ENCODE measurements at places on chromosomes 5 and 9.
A peak's percentile ranks its signal among the peaks of the same experiment; 100 is the strongest.

DNA sequence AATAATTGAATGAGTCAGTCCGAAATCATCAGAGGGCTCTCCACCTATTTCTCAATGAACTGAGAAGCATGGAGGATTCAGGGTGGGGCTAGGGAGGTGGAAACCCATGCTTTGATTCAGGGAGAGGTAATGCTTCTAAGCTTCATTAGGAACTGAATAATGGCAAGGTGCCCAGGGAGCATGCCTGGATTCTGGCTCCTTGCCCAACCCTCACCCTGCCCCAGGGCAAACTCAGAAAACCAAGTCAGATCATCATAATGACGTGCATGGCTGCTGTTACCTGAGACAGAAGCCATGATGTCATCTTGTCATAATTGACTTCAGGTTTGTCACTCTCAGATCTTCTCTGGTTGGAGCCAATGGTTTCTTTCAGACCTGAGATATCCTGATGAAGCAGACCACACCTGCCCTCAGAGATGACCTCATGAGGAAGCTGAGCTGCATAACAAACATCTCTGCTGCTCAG is 199.6 kb downstream of the SYK start:
- DNase-seq: peak; percentile 39

DNA sequence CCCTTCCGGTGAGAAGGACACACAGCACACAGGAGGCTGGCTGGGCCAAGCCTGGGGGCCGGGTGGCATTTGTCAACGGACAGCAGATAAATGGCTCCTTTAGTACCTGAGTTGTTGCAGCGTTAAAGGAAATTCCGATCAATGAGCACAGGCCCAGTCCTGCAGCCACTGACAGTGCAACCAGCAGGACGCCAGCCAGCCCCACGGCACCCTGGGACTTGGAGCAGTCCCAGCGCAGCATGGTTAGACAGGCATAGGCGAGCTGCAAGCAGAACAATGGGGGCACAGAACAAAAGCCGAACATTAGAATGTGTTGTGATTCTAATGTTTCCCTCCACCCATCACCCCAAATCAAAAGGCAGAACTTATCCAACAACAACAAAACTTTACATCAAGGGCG is 39.3 kb downstream of the PTCH1 start:
- DNase-seq: no peak

- no peak for DNase-seq
Observed at GRCh38 chr9:117278020-117278419, 136.8 kb downstream of the ASTN2 start.

GRCh38 chr9:137168573-137168903 is 1.3 kb downstream of the LRRC26 start:
- no peak for DNase-seq

DNA sequence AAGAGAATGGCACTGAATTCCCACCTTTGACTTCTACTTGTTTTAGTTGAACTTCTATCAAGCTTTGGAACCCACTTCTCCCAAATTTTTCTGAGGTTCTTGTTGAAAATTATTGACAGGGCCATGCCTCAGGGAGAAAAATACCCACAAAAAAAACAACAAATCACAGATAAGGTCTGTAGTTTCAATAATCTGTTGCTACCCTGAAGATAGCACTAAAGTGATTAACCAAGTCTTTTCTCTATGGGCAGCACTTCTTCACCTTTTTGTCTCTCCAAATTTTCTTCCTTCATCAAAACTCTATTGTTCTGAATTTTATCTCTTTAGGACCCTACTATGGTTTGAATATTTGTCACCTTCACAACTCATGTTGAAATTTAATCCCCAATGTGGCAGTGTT is 154.3 kb upstream of the FGF10 start:
- no peak for DNase-seq

DNA sequence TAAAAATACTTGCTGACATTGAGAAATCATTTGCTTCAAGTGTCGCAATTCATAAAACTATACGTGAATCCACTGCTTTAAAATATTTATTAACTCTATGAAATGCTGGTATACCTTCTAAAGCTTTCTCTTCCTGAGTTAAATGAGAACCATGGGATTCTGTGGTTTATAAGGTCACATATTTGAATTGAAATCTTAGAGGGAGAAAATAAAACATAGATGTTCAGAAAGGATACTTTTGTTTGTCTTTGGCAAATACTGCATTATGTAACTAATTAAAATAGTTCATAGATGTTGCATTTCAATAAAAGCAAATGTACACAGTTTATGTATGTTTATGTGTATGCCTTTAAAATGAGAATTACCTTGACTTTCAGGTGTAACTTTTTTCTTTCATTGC is 250.1 kb downstream of the FAM170A start:
- no peak for DNase-seq

DNA sequence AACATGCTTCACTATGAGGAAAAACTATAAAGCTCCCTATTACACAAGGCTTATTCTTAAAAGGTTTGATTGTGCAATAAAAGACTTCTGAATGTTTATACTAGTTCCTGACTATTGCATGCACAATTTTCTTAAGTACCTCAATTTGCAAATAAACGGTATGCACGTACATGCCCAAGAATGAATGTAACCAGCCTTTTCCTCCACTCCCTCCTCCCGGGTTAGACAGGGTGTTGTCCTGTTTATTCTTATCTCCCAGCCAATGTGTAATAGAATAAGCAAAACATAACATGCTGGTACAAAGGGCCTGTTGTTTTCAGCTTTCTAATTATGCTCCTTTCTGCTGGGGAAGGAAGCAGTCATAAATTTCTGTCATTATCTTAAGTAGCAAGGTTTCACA is 79.1 kb downstream of the AOPEP start:
- DNase-seq: peak; percentile 76
